ENCODE measurements at places on chromosomes 7 and 10.

GRCh38 chr7:46197785-46198540 lies 276.9 kb upstream of the IGFBP3 start:
- DNase-seq: no peak

DNA sequence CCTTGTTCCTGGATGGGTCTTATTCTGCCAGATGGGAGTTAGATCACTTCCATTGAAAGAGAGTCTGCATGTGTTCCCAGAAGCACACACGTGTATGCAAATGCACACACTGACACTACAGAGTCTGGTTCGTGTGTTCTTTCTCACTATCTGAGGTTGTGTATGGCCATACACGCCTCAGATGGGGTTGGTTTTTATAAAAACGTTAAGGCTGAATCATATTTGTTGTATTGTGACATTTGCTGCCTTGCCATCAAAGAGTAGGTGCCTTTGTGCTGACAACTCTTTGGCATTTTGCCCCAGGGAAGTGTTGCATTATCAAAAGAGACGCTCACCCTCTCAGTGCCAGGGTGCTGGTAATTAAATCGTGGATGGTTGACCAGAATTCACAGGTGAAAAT lies 37.7 kb upstream of the HDAC9 start:
- DNase-seq: no peak

GRCh38 chr10:44258019-44258418 lies 126.9 kb downstream of the CXCL12 start:
- DNase-seq: no peak

DNA sequence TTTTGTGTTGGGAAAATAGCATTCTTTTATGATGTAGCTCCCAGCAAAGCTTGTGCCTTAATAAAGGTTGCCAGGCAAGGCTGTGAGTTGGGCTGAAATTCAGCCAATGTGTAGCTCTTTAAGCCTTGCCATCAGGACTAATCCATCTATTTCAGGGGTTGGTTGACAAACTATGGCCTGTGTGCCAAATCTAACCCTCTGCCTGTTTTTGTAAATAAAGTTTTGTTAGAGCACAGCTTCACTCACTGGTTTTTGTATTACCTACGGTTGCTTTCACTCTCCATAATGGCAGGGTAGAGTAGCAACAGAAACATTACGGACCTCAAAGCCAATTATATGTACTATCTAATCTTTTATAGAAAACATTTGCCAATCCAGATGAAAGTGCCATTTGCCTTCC lies 638.1 kb upstream of the POT1 start:
- no peak for DNase-seq

DNA sequence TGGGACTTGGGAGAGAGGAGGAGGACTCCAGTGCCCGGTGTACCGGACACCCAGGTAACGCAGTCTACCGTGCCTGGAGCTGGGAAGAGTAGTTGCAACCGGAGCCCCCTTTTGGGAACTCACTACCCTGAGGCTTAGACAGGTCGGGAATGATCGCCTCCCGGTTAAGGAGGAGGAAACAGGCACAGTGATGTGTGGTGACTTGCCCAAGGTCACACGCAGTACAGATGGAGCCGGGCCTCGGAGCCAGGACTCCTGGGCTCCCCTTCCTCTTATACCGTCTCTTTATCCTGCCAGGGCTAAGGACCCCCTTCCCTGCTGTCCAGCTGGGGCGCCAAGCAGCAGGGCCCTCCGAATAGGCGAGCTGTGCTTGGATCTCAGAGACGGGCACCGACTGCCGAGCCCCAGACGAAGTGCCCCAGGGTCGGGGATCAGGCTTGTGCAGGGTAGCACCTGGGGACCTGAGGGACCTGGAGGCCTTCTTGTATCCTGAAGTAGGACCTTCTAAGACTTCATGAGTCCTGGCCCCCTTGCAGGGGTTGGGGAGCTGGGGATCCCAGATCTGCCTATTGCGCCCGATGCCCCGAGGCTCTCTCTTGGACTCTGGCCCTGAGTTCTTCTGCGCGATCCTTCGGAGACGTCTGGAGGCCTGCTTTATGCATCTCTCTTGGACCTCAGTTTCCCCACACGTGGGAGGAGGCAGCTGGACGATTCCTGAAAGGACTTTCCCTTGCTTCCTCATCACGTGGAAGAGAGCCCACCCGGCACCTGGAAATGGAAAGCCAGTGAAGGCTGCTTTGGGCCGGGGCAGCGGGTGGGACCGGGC lies 767 bp upstream of the CYP26A1 start:
- DNase-seq: no peak

GRCh38 chr10:24333736-24334135 lies 124.8 kb downstream of the KIAA1217 start:
- DNase-seq: no peak

DNA sequence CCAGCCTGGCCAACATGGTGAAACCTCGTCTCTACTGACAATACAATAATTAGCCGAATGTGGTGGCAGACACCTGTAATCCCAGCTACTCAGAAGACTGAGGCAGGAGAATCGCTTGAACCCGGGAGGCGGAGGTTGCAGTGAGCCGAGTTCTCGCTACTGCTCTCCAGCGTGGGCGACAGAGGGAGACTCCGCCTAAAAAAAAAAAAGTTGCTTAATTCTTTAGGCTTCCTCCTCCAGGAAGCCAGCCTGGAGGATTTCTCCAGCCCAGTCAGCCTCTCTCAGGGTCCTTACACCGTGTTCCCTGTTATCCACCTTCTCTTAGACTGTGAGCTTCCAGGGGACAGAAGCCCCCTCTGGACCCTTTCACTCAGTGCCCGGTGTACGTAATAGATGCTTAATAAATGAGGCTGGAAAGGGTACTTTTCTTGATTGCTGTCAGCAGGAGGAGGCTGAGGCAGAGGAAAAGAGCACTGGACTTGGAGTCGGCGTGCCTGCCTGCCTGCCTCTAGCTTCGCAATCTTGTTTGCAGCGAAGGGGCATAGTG lies 16.4 kb upstream of the NODAL start:
- no peak for DNase-seq

- DNase-seq: no peak
Observed at GRCh38 chr10:360653-361052, 225.4 kb downstream of the ZMYND11 start.

DNA sequence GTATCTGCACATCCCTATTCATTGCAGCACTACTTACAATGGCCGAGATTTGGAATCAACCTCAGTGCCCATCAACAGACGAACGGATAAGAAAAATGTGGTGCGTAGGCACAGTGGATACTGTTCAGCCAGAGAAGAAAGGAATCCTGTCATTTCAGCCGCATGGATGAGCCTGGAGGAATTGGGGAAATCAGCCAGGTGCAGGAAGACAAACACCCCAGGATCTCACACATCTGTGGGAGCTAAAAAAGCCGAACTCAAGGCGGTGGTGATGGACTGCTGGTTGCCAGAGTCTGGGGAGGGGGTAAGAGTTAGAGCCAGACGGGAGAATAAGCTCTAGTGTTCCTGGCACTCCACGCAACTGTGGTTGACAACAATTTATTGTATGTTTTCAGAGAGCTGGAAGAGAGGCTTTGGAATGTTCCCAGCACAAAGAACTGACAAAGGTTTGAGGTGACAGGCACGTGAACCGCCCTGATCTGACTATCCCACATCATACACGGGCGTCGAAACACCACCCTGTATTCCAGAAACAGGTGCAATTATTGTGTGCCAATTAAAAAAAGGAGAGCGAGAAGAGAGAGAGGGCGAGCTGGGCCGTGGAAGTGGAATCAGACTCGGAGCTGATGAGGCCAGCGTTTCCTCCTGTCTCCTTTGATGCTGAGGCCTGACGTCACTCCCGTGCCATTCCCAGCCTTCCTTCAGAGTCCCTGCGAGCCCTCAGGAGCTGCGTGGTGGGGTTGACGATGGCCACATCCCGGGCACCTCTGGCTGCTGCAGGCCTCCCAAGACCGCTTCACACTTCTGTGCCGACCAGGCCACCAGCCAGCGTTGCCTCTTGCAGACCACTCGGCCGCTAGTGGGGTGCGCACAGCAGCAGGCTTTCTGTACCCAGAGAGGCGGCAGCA lies 189.5 kb downstream of the DNAJB6 start:
- no peak for DNase-seq

DNA sequence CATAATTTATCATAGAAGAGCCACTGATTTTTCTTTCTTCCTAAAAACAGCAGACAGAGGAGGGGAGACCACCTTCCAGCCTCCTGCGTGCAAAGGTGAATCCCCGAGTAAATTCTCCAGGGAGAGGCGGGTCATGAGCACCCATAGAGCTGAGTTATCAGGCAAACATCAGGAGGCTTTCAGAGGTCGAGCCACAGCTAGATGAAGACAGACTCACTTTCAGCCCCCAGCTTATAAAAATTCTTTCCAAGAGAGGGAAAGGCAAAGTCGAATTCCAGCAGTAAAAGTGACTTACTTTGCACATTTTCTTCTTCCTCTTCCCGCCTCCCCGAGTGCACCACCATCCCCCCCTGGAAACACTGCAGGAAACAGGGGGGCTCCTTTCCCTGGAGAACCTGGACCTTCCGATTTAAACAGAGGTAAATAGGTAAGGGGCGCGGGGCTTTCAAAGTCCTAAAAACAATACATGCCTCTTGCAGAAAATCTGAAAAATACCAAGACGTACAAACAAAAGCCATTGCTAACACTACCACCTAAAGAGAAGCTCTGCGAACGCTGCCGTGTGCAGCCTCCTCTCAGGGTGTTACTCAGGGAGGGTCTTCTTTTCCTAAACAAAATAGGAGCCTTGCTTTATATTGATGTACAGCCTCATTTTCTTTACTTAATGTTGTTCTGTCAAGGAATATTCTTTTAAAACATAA lies 163.8 kb downstream of the SVIL start:
- DNase-seq: no peak

DNA sequence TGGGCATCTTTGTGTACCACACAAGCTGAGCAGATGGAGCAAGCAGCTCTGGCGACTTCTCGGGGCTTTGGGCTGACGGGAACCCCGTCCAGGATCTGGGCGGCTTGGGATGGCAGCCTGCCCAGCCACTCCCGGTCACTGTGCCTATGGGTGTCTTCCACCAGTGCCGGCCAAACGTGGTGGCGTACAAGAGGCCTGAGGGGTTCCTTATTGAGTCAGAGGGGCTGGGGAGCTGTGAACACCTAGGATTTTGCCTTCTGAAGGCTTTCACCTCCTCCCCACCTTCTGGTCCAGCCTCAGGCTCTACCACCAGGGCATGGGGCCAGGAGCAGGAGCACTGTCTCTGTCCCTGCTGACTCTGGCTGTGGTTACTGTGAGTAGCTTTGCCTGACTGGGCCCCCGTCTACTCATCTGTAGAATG lies 71.8 kb upstream of the PPIF start:
- DNase-seq: no peak

GRCh38 chr7:47627580-47628283 lies 45.8 kb upstream of the TNS3 start:
- DNase-seq: no peak

GRCh38 chr7:8094164-8095140 lies 125.9 kb downstream of the GLCCI1 start:
- no peak for DNase-seq

DNA sequence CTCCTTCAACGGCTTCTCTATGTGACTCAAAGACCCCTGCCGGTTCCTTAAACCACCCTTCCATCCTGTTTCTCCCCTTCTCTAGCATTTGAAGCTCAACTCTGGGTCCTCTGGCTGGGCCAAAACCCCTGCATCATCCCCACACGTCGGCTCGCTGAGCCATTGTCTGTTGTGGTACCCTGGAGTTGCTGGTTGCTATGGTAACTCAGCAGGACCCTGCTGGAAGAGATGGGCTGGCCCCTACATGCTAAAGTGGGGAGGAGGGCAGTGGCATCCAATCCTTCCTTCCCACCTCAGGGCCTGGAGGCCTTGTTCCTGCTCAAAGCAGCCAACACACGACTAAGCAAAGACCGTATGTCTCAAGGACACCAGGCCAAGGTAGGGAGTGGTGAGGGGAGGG lies 452.5 kb downstream of the PLXNA4 start:
- DNase-seq: no peak

GRCh38 chr7:155512246-155512887 lies 34.0 kb downstream of the CNPY1 start:
- no peak for DNase-seq

GRCh38 chr10:57818522-57818921 lies 449.2 kb downstream of the IPMK start:
- no peak for DNase-seq

GRCh38 chr7:100472121-100472851 lies 6.7 kb downstream of the TSC22D4 start:
- DNase-seq: no peak

DNA sequence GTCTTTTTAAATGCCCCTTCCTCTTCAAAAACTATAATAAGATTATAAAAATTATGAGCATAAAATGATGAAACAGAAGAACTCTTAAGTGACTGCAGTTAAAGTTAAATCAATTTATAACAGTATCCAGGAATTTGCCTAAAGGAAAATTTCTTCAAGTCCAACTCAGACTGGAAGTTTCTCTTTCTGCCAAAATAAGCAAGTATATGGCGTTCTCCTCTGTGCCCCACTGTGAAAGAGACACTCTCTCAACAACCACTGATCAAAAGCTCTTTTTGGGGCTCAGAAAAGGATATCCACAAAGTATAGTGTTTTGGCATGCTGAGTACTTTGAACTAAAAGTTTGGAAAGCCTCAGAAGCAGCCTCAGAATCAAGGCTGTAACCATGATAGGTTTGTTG lies 139.9 kb downstream of the SKIDA1 start:
- no peak for DNase-seq

GRCh38 chr10:61332581-61332980 lies 120.6 kb downstream of the TMEM26 start:
- no peak for DNase-seq

DNA sequence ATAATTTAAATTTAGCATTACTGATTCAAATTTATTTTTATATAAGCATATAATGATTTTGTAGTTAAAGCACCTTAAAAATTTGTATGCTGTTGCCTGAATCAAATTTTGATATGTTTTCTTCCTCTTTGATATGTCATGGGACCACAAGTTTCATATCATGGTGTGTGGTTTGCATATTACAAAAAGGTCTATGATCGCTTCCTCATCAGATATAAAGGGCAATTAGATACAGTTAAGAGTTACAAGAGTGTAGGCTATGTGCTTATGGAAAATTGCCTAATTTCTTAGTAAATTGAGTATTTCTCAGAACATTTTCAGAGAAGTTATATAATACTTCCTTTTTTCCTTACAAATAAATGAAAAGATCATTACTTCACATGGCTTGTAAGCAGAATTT lies 22.2 kb downstream of the MRC1 start:
- DNase-seq: no peak

DNA sequence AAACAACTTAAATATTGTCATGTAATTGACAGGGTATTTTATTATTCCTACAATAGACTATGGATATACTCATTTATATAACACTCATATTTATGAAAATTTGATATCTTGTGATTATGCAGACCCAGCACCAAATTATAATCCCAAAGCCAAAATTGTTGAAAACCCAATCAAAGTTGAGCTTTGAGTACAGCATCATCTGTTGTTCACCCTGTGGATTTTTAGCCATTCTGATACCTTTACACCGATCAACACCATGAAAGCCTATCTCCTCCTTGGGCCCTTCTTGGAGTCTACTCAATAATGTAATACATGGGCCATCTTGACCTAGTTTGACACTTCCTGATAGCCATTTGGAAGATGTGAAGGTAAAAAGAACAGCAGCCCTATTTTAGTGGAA lies 49.5 kb downstream of the AASS start:
- DNase-seq: no peak

DNA sequence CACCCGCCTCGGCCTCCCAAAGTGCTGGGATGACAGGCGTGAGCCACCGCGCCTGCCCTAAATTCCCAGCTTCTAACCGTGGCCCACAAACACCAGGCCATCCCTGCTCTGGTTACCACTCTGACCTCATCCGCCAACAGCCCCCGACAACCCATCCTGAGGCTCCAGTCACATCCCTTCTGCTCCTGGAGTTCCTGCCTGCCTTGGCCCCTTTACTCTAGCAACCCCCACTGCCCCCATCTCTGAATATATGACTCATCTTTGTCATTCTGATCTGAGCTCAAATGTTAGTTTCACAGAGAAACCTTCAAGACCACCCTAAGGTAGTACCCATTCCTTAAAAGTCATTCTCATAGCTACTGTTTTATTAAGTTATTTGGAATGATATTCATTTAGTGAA lies 26.6 kb downstream of the RHEB start:
- DNase-seq: no peak
